Camera-type eye (tissue), 1 donor: ENCODE measurements at places on chromosomes 2 and 18. TPM values are rescaled to one million over a fixed set of nuclear protein-coding genes. Genes with fewer than 3 reads are reported as not detected.

Gene STRADB
- 95.5 TPM for total RNA-seq

Gene MYO5B
- total RNA-seq: 56.7 TPM

Gene NAT8
- total RNA-seq: not detected

Gene SERPINB3
- total RNA-seq: not detected

Gene HDAC4
- 70.1 TPM for total RNA-seq

Gene CCDC68
- 14.3 TPM for total RNA-seq

Gene GGCX
- 48.6 TPM for total RNA-seq

Gene AGPS
- 54.5 TPM for total RNA-seq

Gene ADCYAP1
- 2.3 TPM for total RNA-seq
